ENCODE measurements at places on chromosomes 6 and 20.

DNA sequence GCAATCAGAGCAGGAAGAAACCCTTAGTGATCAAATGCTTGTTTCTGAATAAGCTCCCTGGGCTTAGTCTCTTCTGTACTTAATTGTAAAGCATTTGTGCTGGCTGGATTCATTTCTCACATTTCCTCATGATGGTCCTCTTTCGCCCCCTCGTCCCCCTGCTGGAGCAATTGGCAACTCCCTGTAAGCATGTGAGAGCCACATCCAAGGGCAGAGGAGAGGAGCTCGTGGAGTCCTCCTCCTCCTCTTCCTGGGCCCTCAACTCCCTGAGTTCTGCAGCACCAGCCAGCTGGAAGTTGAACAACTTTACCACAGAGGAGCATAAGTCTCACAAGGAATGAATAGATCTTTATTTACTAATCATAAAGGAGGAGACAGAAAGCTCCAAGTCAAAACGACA, 12.6 kb downstream of the ANKEF1 start:
- peak; percentile 70 for DNase-seq

DNA sequence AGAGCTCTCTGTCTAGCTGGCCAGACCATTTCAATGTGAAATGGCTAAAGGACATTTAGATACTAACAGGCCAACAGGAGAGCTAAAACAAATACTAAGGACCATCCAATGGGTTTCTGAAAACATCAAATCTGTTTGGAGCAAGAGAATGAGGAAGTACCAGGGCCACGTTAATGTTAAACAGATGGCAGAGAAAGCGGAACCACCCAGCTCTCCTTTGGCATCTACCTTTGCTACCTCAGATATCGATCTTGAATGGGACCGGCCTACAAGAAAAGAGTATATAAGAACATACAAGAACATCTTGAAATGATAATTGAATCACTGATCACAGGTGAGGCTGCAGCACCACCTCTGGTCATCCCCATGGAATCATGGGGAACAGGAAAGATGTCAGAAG, 31.8 kb downstream of the KCNK5 start:
- no peak for DNase-seq

- DNase-seq: no peak
Observed at GRCh38 chr6:16570946-16571345, 190.3 kb downstream of the ATXN1 start.

GRCh38 chr6:157993076-157993475, 11.4 kb downstream of the SYNJ2 start:
- no peak for DNase-seq

GRCh38 chr6:110897433-110897832, 22.8 kb downstream of the AMD1 start:
- no peak for DNase-seq

DNA sequence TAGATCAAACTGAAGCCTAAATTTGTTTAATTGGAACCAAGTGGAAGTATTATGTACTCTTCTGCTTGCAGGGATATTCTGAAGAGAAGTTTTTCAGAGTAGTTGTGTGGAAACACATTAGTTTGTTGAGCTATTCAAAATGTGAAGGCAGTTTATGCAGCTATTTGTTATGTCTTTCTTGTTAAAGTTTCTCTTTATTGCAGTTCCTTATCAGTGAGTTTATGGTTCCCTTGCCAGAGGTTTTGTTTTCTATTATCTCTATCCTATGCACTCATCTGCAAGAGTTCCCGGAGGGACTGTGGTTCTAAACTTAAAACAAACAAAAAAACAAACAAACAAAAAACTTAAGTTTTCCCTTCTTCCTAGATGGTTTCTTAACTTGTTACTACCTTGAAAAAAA, 143.7 kb upstream of the SLC22A16 start:
- no peak for DNase-seq

- no peak for DNase-seq
Observed at GRCh38 chr6:39681674-39682121, 43.5 kb downstream of the KIF6 start.

DNA sequence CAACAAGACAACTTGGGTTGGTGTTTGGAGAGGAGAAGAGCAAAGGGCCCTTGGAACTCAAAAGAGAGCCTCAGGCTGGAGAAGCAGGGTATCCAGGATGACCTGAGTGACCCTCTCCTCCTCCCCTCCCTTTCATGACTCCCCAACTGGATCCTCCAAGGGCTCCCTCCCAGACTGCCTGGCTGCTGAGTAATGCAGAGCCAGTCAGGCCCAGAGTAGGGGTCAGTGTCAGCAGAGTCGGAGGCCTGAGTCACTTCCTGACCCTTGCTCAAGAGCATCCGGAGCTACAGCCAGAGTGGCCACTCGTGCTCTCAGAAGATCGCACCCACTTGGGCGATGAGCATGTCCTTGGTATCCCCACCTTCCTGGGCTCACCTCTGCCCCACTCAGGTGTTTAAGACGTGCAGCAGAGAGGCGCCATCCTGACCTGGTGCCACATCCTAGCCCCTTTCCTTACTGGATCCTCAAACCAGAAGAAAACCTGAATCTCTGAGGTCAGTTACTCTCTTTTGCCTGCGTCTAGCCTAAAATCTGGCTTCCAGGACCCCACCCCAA, 2.8 kb upstream of the MAPK13 start:
- peak; percentile 52 for DNase-seq

Data from mesendoderm (in vitro differentiated cells).